Lung microvascular endothelial cell (primary cell): ENCODE measurements at places on chromosomes 1 and 21.

DNA sequence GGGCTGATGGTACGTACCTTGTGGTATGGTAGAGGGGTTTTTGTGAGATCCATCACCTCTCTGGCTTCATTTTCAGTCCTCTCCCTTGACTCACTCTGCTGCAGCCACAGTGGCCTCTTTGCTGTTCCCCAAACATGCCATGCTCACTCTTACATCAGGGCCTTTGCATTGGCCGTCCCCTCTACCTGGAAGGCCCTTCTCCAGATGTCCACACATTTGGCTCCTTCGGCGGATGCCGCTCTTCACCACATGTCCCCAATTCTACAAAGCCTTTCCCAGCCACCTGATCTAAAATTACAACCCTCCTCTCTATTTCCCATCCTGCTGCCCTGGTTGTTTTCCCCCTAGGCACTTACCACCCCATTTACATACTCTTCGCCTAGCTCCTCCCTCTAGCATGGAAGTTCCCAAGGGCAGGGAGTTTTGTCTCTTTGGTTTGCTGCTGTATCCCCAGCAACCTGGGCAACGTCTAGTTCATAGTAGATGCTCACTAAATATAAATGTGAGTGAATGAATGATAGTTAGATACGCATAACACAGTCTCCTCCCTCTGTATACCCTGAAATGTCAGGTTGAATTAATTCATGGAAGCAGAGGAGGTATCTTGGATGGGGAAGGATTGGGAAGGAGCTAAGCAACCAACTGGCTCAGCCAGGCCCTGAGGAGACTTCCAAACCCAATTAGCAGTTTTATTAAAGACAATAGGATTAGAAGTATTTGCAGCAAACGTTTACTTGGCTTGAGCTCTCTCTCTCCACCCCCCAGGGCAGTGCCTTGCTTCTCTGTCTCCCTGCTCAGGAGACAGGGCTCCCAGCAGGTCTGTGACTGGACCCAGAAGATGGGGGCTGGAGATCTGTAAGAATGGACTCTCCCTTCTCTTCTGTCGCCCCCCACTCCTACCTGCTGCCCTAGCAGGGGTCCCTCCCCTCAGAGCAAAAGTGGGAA lies 264.2 kb downstream of the GRIK3 start:
- no peak for DNase-seq

- no peak for DNase-seq
Observed at GRCh38 chr1:6221210-6221784, 14.5 kb downstream of the ICMT start.

- DNase-seq = no peak
Observed at GRCh38 chr21:44571296-44571695, 2.2 kb upstream of the KRTAP10-4 start.

- DNase-seq = peak; percentile 54
Observed at GRCh38 chr1:235938709-235939479, 72.2 kb upstream of the LYST start.

DNA sequence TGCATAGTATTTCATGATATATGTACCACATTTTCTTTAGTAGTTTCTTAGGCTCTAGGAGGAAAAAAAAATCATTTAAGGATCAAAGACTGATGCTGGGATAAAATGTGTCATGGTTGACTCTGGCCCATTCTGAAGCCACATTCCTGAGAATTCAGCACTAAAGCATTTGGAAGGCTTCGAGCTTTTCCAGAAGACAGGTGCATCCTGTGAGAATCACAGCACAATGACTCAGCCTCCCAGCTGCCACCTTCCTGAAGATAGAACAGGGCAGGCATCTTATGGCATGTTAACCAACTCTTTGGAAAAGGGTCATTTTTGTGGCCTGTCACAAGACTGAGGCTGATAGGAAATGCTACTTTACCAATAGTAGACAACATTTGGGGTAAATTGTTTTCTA lies 359.9 kb downstream of the PCP4 start:
- no peak for DNase-seq

DNA sequence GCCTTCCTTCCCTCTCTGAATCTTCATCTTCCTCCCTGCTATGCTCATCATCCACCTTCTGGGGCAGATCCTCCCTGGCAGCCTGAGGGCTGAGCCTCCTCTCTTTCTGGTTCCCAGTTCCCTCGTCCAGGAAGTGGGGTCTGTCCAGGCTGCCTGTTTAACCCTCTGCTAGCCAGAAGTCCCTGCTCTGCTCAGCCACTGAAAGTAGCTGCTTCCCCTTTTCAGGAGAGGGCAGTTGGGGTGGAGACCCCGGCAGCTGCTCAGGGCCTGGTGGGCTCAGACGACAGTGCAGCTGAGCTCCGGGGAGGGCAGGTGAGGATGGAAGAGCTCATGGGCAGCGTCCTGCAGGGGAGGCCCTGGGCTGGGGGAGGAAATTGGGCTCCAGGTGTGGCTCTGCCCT lies 43.1 kb upstream of the ETV3 start:
- no peak for DNase-seq

DNA sequence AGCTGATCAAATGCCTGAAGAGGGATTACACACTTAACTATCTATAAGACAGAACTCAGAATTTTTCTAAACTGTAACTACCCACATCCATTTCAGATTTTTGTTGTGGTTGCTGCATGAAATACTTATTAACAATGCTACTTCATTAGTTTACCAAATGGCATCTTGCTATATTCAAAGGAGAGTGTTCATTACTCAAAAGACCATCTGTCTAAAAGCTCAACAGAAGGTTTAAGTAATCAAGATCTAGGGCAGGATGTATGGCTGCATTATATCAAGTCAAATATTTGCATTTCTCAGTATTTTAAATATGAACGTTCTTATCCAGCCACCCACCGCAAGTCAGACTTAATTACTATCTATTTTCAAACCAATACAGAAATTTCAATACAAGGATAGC lies 79.9 kb downstream of the SIPA1L2 start:
- no peak for DNase-seq

GRCh38 chr1:232114985-232115384 lies 488.4 kb downstream of the DISC1 start:
- no peak for DNase-seq

DNA sequence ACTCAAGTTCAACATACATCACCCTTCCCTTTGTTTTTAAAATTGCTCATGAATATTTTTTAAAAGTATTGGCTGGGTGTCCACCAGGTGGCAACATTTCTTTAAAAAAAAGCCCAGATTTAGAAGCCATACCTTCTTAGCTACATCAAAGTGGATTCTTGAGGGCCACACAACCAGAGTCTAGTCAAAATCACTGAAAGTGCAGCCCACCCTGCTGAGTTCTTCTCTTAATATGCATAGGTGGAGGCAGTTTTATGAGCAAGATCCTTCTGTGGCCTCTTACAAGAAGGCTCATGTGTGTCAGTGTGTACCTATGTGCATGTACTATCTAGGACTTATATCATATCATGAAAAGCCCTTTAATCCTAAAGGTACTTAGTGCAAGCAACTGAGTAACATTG lies 16.9 kb upstream of the GNG12 start:
- DNase-seq = peak; percentile 62

- DNase-seq = peak; percentile 64
Observed at GRCh38 chr1:39258146-39258924, 53.8 kb downstream of the MACF1 start.

GRCh38 chr1:91582431-91582921 lies 81.8 kb downstream of the CDC7 start:
- peak; percentile 82 for DNase-seq

GRCh38 chr1:25831569-25832196 lies 11.9 kb downstream of the MTFR1L start:
- no peak for DNase-seq

- DNase-seq = no peak
Observed at GRCh38 chr1:58065520-58065919, 481.0 kb downstream of the OMA1 start.

- DNase-seq = no peak
Observed at GRCh38 chr1:232084584-232085223, 458.1 kb downstream of the DISC1 start.

DNA sequence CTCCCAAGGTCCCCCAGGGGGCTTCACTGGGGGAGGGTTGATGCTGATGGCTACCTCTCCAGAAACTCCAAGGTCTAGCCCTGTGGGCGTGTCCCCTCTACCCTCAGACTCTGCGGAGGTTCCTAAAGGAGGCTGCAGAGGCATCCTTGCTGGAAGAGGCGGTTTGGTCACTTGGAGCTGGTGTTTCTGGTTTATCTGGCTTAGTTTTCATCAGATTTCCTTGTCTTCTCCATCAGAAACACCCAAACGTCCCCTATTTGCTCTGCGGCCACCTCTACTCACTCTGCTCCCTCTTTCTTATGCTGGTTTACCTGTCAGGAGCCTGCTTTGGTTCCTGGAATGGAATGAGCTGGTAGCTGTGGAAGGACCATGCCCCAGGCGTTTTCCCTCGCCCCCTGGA lies 2.5 kb downstream of the PKP1 start:
- no peak for DNase-seq
